ENCODE measurements at places on chromosomes 6 and 20.

GRCh38 chr6:72064399-72064975 is 178.1 kb downstream of the RIMS1 start:
- DNase-seq: no peak

- DNase-seq: no peak
These were observed 238.3 kb downstream of the DOK5 start for GRCh38 chr20:54713727-54714126.

DNA sequence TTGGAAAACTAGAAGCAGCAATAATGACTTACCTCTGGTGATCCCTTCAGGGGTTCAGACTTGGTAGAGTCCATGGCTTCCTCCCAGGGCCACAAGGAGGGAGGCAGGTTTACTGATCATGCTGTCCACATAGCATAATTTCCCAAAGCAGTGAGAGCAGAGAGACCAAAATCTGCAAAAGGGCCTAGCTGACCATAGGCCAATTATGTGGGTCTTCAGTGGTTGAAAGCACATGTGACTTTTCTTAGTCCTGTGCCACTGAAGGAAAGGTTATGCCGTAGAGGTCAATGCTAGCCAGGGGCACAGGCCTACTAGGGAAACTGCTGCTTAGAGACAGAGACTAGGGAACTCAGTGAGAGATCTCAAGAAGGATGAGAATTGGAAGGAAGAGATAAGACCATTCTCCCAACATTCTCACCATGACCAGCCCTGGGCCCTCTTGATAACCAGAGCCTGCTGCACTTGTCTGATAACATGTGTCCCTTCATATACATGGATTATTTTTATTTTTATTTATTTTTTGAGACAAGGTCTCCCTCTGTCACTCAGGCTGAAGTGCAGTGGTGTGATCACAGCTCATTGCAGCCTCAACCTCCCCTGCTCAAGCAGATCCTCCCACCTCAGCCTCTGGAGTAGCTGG is 2.0 kb upstream of the GTPBP2 start:
- DNase-seq: no peak

- DNase-seq: no peak
These were observed 202.5 kb downstream of the FOXA2 start for GRCh38 chr20:22381812-22382416.
